ENCODE measurements at places on chromosomes 6 and 20. TPM values are rescaled to one million over a fixed set of nuclear protein-coding genes. Genes with fewer than 3 reads are reported as not detected.

TPX2 gene
- total RNA-seq: 248 TPM

DNA sequence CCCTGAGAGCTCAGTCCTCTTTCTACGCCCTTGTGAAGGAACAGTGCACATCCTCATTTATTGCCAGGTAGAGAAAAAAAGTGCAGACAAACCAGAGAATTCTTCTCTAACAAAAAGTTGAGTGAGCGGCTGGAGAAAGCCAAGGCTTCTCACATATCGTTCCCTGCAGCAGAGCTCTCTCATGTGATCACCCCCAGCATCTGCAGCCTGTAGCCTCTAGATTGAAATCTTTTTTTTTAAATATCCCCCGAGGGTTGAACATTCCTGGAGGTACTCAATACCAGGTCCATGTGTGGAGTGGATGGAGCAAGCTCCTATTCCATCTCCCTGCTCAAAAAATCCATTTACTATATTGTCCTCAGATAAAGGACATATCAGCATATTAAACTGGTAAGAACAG, 22.9 kb upstream of the ZNF133 start:
- no peaks in the 10 kb centered on the region for H3K4me1 ChIP-seq
- H3K36me3 ChIP-seq: no peaks in the 10 kb centered on the region

- no peaks in the 10 kb centered on the region for H3K27me3 ChIP-seq
- DNase-seq: no peak
- no peaks in the 10 kb centered on the region for H3K36me3 ChIP-seq
- no peak overlapping the region for H3K4me3 ChIP-seq
- H3K27ac ChIP-seq: no peak overlapping the region
Observed at GRCh38 chr20:41819436-41819835, 201.3 kb upstream of the CHD6 start.

DNA sequence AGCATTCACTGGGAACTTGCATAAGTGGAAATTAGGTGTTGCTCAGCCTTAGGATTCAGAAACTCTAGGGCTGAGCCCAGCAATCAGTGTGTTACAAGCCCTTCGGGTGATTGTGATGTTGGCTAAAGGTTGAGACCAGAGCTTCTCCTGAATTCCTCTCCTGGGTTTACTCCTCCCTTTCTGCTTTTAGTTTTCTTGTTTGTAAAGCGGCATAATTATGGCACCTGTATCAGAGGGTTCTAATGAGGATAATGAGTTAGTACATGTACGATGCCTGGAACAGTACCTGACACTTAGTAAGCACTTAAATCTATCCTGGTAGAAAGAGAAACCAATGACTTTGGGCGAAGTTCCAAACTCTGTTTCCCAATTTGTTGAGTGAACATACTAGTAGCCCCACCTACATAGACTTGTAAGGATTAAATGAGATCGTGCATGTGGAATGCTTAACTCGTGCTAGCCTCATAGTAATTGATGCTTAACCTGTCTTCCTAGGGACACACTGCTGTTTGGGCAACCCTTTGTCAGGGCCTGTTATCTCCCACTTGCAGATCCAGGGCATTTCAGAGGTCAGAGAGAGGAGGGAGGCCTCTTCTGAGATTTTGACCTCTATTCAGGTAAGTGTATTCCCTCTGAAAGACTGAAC, 932 bp upstream of the EZR start:
- DNase-seq: no peak
- peak overlapping the region; percentile 85 for H3K27ac ChIP-seq
- H3K4me1 ChIP-seq: peaks cover 20% of the 10 kb centered on the region
- H3K27me3 ChIP-seq: no peaks in the 10 kb centered on the region
- H3K4me3 ChIP-seq: peak overlapping the region; percentile 86
- H3K36me3 ChIP-seq: peaks cover 23% of the 10 kb centered on the region

DNA sequence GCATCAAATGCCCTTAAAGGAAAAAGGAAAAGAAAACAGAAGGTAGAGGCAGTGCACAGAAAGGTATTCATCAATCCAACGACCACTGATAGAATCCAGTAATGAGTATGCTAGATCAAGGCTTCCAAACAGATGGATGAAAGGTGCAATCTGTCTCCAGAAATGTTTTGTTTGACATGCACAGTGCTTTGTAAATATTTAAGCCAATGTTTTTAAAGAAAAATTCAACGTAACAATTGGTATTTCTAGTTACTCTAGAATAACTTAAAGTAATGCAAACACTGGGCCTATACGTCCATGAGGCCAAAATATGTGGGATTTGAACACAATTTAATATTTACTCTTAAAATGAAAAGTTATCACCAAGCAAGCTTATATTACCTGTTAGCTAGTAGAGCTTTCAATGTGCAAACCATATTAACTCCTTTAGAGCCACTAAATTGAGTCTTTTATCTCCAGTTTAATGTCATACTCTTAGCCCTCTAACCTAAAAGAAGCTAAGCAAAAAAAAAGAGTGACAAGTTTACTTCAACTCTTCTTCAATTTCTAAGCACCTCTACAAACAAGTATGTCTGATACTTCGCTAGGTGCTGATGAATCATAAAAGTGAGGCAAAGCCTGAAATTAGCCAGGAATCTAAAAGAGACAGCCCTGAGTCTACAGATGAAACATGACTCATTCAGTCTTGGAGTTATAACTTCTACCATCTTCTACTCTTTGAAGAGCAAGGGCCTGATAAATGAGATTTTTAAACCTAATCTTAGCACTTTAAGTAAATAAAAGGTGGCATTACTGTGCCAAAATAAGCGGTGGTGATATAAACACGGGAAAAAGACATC, 169.8 kb downstream of the PTPRK start:
- peaks cover 3% of the 10 kb centered on the region for H3K4me1 ChIP-seq
- H3K27me3 ChIP-seq: no peaks in the 10 kb centered on the region
- no peak overlapping the region for H3K4me3 ChIP-seq
- no peak overlapping the region for H3K27ac ChIP-seq
- no peak for DNase-seq
- no peaks in the 10 kb centered on the region for H3K36me3 ChIP-seq

All from Panc1 (cell line).